ENCODE measurements at places on chromosomes 11 and 22.

- DNase-seq, result no peak
These were observed 81.1 kb upstream of the CHRM4 start for GRCh38 chr11:46472662-46472994.

GRCh38 chr22:36497910-36498665 lies 8.8 kb downstream of the FOXRED2 start:
- no peak for DNase-seq

- no peak for DNase-seq
These were observed 35.8 kb downstream of the NADSYN1 start for GRCh38 chr11:71488681-71489270.

GRCh38 chr11:126776119-126776518 lies 224.5 kb downstream of the KIRREL3 start:
- DNase-seq, result no peak

DNA sequence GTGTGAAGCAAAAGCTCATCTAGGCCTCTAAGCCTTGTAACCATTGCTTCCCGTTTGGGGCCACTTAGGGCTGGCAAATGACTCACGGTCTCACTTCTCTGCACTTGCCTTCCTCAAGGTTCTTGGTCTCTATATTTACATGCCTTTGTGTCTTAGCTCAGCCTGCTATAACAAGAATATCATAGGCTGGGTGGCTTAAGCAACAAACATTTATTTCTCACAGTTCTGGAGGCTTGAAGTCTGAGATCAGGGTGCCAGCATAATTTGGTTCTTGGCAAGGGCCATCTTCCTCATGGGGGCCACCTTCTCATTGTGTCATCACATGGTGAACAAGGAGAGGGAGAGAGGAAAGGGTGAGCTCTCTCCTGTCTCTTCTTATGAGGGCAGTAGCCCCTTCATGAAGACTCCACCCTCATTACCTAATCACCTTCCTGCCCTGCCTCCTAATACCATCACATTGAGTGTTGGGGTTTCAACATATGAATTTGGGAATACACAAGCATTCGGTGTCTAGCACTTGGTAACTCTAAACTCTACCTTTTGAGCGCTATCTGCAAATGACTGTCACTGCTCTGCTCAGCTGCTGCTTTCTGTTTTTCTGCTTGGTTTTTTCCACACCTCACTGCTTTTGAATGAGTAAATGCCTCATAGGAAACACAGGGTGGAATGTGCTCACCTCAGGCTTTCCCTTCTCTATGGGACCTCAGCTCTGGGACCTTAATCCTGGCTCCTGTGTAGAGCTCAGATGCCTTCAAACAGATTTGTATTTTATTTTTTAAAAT lies 16.2 kb upstream of the ME3 start:
- DNase-seq, result no peak

DNA sequence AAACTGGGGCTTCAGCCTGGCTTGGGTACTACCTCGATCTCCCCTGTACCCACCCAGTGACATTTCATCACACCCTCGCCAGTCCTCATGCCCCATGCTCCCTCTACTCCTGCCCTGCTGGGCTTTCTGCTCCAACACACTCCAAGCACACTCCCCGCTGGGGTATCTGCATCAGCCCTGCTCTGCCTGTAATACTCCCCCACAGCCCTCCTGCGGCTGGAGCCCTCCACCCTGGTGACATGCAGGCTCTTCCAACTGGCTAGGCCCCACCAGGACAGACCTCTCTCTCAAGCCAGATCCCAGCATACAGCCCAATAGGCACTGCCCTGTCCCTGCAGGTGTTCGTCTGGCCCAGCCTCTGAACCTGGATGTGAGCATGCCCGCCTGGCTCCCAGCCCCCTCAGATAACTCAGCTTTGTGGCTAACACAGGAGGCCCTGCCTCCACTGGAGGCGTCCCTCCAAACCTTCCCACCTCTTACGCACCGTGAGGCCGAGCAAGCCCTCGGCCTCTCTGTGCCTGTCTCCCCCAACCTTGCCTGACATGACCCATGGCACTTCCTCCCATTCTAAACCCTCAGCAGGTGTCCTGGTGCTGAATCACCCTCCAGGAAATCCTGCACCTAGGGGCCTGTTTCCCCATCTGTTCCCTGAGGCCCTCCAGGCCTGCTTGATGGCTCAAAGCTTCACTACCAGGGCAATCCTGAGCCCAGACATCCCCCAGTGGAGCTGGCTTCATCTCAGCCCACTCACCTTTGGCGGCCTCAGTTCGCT lies 33.5 kb upstream of the TXNRD2 start:
- no peak for DNase-seq

DNA sequence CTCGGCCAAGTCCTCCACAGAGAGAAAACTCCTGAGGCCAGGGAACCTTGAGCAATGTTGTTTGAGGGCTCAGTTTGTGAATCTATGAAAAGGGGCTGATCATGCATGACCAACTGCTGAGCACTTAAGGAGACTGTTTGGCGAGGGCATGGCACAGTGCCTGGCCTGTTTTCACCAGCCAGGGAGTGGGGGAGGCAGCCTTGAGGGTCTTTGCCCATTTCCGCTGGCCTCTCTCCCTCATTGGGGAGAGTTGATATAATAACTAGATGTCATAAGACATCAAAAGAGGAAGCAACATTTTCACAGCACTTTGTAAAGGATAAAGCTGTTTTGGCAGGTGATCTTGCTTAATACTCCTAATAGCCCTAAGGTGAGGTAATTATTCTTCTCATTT lies 110.6 kb downstream of the TP53I11 start:
- no peak for DNase-seq

- no peak for DNase-seq
These were observed 6.1 kb upstream of the CHST1 start for GRCh38 chr11:45671246-45672171.

DNA sequence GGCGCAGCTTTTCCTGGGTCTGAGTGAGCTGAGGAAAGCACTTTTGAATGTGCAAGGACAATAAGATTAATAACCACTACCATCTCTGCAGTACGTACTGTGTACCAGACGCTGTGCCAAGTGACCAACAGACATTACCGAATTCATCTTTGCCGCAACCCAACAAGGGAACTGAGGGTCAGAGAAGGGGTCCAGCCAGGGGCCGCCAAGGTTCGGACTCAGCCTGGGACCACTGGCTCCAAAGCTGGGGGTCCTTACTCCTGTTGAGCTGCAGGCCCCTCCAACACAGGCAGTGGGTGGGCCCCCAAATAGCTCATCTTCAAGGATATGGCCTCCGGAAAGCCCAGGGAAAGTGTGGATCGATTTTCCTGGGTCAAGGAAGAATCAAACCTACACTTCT lies 55.0 kb upstream of the EMID1 start:
- no peak for DNase-seq

DNA sequence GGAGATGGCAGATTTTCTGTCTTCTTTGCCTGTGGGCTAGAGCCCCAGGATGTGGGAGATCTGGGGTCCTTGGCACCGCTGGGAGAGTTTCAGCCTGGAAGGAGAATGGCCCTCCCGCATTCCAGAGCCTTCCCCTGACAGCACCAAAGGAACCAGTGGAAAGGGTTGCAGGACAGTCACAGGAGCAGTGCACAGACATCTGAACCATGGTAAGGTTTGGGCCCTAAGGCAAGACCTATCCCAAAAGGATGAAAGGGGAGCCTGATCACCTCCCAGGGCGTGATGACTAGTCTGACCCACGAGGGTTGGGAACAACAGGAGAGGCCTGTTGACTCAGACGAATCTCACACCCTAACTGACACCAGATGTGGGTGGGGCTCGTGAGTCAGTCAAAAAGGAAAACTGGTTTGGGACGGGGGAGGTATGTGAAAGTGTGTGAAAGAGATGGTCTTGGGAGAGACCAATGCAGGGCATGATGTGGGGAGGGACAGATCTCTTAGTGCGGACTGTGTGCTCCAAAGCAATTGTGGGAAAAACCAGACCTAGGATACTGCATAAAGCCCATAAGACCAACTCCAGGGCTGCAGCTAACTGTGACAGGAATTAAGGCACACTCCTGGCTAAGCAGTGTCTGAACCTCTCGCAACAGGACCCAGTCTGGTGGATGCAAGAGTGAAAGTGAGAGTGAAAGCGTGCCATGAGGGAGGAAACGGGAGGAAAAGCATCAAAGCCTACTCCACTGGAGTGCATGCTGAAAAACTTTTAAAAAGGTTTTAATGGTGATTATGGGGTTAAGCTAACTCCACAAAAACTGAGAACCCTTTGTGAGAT lies 39.1 kb upstream of the GLYAT start:
- no peak for DNase-seq

GRCh38 chr11:131982154-131982553 lies 611.7 kb downstream of the NTM start:
- no peak for DNase-seq

DNA sequence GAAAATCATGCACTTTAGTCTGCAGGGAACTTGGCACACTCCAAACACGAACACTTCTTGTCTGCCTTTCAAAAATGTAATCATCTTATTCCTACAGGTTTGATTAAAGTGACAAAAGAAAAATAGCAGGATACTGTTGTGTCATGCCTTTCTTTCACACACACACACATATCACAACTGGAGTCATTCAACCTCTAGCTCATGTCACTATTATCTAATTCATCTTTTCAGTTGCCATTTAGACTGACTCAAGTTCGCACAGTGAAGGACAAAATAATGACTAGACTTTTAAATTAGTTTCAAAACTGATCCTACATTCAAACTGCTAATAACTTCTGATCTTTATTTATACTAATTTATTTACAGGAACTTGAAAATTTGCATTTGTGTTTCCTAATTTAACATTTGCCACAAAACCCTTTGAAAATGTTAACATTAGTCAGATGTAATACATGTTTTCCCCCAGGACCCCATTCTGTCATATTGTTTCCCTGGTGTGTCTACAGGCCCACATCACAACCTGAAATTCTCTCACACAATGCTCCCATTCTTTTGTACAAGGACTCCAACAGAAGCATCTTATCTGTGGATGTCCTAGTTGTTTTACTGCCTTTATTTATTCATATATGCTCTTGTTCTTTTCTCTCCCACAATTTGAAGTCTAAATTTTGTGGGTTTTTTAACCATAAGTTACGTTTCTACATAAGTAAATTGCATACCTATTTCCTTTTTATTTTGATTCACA lies 171.1 kb downstream of the GRIA4 start:
- DNase-seq, result no peak

DNA sequence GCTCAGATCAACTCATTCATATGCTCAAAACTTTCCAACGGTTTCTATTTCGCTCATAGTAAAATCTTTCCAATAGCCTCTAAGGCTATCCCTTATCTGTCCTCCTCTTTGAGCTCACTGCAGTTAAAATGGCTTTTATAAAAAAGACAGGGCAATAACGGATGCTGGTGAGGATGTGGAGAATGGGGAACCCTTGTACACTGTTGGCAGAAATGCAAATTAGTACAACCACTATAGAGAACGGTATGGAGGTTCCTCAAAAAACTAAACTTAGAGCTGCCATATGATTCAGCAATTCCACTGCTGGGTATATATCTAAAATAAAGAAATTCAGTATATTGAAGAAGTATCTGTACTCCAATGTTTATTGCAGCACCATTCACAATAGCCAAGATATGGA lies 345.6 kb downstream of the DLG2 start:
- no peak for DNase-seq

- no peak for DNase-seq
These were observed 8.1 kb downstream of the BCL9L start for GRCh38 chr11:118917481-118918127.

GRCh38 chr11:46385169-46386004 lies 3.9 kb downstream of the MDK start:
- DNase-seq, result no peak

GRCh38 chr22:31227186-31227585 lies 15.1 kb downstream of the LIMK2 start:
- no peak for DNase-seq

- no peak for DNase-seq
These were observed 15.0 kb upstream of the OR51M1 start for GRCh38 chr11:5368502-5369043.

DNA sequence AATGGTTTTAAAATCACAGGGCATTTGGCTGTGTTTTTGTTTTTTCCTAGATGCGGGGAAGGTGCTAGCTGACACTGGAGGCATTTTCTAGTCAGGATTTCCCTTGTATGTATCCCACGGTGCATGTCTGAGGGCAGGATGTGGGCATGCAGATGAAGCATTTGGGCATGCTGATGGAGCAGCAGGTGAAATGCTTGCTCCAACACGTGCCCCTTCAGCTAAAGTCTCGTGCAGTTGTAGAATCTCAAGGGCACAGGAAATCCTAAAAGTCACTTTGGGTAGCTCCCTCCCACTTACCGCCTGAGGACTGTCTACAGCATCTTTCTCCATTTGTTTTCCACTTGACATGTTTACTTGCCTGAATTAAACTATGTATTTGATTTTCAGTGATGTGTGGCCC lies 429.4 kb upstream of the B3GAT1 start:
- no peak for DNase-seq

DNA sequence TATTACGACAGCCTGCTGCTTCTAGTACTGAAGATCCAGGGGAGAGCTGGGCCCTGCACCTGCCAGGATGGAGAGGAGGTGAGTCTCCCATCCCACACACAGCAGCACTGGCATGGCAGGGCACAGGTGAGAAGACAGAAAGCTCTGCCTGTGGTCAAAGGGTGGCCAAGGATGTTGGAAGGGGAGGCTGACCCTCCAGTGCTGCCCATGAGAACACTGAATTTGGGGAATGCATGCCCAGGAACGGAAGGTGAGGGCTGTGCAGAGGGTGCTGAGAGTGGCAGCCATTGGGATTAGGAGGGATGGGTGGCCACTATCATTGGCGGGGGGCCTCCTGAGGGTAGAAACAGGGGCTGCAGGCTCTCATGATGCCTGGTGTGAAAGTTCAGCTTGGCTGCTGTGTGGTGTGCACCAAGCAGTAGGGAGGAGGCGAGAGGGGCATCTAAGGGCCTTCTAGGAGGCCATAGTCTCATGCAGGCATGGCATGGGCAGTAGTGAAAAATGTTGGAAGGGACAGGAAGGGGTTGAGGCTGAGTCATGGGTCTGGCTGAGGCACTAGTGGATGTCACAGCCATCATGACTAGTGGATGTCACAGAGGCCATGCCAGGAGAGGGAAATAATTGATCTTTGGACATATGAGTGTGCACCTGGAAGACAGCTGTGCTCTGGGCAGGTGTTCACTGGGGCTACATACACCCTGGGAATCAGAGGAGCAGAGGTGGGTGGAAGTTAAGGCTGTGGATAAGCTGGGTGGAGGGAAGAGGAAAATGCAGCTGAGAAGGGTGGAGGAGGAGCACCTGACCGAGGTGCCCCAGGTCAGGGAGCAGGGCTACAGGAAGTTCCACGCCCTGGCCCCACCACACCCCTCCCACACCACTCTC lies 2.5 kb upstream of the LRRC74B start:
- DNase-seq, result no peak

DNA sequence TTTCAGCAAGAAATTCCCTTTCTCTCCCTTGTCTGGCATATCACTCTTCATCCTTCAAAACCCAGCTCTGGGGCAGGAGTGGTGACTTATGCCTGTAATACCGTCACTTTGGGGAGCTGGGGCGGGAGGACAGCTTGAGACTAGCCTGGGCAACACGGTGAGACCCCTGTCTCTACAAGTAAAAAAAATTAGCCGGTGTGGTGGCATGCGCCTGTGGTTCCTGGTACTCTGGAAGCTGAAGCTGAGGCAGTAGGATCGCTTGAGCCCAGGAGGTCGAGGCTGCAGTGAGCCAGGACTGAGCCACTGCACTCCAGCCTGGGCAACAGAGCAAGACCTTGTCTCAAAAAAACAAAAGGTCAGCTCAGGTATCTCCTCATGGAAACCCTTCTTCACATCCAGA lies 1.4 kb upstream of the RCE1 start:
- DNase-seq, result no peak

- DNase-seq, result no peak
These were observed 27.8 kb downstream of the FCHSD2 start for GRCh38 chr11:73114110-73114834.

GRCh38 chr11:1411301-1411700 lies 21.6 kb downstream of the BRSK2 start:
- DNase-seq, result no peak
